ENCODE measurements at places on chromosomes 2 and 18.
A peak's percentile ranks its signal among the peaks of the same experiment; 100 is the strongest.

DNA sequence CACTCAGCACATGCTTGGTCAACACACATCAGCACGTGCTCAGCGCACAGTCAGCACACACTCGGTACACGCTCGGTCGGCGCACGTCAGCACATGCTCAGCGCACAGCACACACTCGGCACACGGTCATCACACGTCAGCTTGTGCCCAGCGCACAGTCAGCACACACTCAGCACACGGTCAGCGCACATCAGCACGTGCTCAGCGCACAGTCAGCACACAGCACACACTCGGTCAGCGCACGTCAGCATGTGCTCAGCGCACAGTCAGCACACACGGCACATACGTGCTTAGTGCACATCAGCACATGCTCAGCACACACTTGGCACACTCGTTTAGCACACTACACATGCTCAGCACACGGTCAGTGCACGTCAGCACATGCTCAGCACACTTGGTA, 49.7 kb upstream of the NFATC1 start:
- no peak for DNase-seq

- peak; percentile 9 for DNase-seq
These were observed at the start of gene MYO7B for GRCh38 chr2:127535422-127535901. Gene MYO7B (plus strand): TSS chr2:127535683. CDS start chr2:127559723, 24,040 bp downstream.

GRCh38 chr2:24675338-24675737, 117.9 kb downstream of the PTRHD1 start:
- no peak for DNase-seq

- no peak for DNase-seq
These were observed 2.1 kb downstream of the TFCP2L1 start for GRCh38 chr2:121282800-121283385.

GRCh38 chr18:63686871-63687270, 15.9 kb upstream of the SERPINB11 start:
- no peak for DNase-seq

GRCh38 chr18:51110073-51110797, 80.2 kb downstream of the SMAD4 start:
- DNase-seq, result peak; percentile 7

DNA sequence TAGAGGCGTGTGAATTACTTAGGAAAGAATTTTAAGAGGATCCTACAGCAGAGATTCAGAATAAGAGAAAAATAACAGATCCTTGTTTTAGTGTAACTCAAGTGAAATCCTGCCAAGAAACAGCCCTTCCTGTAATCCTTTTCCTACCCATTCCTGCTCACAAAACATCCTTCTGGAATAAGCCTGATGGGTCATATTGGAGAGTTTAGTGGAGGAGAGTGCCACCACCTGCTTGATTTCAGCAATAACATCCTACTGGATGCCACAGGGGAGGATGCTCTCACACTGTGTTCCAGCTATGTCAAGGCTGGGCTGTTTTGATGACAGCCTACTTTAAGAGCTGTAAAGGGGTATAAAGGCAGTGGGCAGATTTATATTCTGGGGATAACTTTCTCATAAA, 54.8 kb upstream of the CCDC178 start:
- peak; percentile 21 for DNase-seq

DNA sequence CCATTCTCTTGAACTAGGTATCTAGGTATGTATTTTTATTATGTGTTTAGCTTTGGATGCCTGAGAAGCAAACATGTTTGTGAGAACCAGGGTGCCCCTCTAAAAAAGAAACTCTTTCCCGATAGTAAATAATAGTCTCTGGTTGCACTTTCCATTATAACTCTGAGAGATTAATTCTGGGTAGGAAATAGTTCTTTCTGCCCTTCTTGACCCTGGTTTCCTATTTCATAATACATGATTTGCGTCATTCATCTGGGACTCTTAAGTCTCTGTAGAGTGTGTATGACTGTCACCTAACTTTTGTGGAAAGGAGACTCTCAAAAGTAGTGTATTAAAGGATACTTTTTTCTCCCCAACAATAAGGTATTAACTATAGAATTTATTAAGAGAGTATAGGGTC, 31.5 kb downstream of the ACSL3 start:
- no peak for DNase-seq

GRCh38 chr2:217658806-217659205, 344.0 kb downstream of the TNS1 start:
- DNase-seq, result no peak

DNA sequence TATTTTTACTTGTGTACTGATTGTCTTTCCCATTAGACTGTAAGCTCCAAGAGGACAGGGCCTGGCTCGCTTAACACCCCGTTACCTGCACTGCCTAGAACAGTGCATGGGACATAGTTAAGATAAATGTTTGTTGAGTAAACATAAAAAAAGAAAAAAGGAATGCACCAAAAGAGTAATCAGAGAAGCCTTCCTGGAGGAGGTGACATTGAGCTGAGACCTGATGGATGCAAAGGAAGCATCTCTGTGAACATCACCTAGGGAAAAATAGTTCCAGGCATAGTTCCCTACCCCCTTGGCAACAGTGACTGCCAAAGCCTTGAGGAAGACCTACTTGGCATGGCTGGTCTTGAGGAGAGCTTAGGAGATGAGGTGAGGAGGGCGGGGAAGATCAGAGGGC, 924 bp upstream of the TFCP2L1 start:
- DNase-seq, result no peak
